CD8-positive, alpha-beta memory T cell (primary cell): ENCODE measurements at places on chromosomes 5 and 9. TPM values are rescaled to one million over a fixed set of nuclear protein-coding genes. Genes with fewer than 3 reads are reported as not detected.

Gene CLK4
- 29.2 TPM for total RNA-seq

Gene DRD1
- total RNA-seq: not detected

Gene TAS2R1
- total RNA-seq: not detected

Gene ADAMTS16
- total RNA-seq: not detected

Gene FAM78A
- total RNA-seq: 44.4 TPM

Gene SLC46A2
- not detected for total RNA-seq

Gene ANKRD34B
- not detected for total RNA-seq

Gene FOXD4L6
- total RNA-seq: not detected

Gene COL5A1
- total RNA-seq: 0.02 TPM

Gene SEMA6A
- not detected for total RNA-seq

Gene ALDH1B1
- total RNA-seq: 27.6 TPM

Gene IFNK
- total RNA-seq: not detected

Gene EPB41L4A
- 0.31 TPM for total RNA-seq

Gene PKD2L2
- total RNA-seq: not detected

Gene GLDC
- total RNA-seq: 3.8 TPM

Gene DHFR
- 82.7 TPM for total RNA-seq

Gene TTC23L
- total RNA-seq: 0.63 TPM

Gene TICAM2
- total RNA-seq: 1.4 TPM

Gene ADCY2
- total RNA-seq: not detected

Gene PCDHGB1
- not detected for total RNA-seq

Gene PCDH1
- total RNA-seq: not detected

Gene FOXD4L4
- 0.15 TPM for total RNA-seq

Gene GFRA3
- total RNA-seq: not detected

Gene ADAMTS12
- not detected for total RNA-seq

Gene IL13
- 65.3 TPM for total RNA-seq

Gene CD14
- total RNA-seq: 3.1 TPM

Gene NIPBL
- 55.0 TPM for total RNA-seq

Gene OGN
- total RNA-seq: not detected

Gene FOXD4
- total RNA-seq: 0.20 TPM

Gene CARD9
- 1.5 TPM for total RNA-seq

Gene ADAMTSL2
- not detected for total RNA-seq

Gene MYOT
- total RNA-seq: not detected

Gene SLC22A4
- 2.9 TPM for total RNA-seq

Gene ECSCR
- total RNA-seq: 0.82 TPM

Gene CDKN2B-AS1
- 0.74 TPM for total RNA-seq

Gene FCN2
- not detected for total RNA-seq

Gene TEX48
- total RNA-seq: 0.86 TPM

Gene STING1
- 107 TPM for total RNA-seq

Gene LIX1
- total RNA-seq: not detected

Gene CARD6
- 1.8 TPM for total RNA-seq

Gene FAM221B
- not detected for total RNA-seq

Gene CNTRL
- total RNA-seq: 59.4 TPM

Gene F2RL1
- total RNA-seq: 1.8 TPM

Gene CNTNAP3B
- total RNA-seq: not detected

Gene LTC4S
- total RNA-seq: 1.0 TPM

Gene IFNB1
- not detected for total RNA-seq

Gene LHX2
- total RNA-seq: not detected
